Hematopoietic multipotent progenitor cell treated with erythropoietin and hydrocortisone succinate and interleukin-3 and kit ligand, for 4 days (in vitro differentiated cells): ENCODE measurements at places on chromosomes 2 and 18.

GRCh38 chr18:8052237-8052701 is 485.2 kb downstream of the PTPRM start:
- DNase-seq: peak; percentile 38

- DNase-seq: no peak
Measured at GRCh38 chr2:152301131-152301530, 33.8 kb upstream of the FMNL2 start.

DNA sequence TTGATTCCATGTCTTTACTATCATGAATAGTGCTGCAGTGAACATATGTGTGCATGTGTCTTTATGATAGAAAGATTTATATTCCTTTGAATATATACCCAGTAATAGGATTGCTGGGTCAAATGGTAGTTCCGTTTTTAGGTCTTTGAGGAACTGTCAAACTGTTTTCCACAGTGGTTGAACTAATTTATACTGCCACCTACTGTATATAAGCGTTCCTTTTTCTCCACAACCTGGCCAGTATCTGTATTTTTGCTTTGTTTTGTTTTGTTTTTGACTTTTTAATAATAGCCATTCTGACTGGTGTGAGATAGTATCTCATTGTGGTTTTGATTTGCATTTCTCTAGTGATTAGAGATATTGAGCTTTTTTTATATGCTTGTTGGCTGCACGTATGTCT is 641.6 kb downstream of the SUCLG1 start:
- DNase-seq: peak; percentile 60

DNA sequence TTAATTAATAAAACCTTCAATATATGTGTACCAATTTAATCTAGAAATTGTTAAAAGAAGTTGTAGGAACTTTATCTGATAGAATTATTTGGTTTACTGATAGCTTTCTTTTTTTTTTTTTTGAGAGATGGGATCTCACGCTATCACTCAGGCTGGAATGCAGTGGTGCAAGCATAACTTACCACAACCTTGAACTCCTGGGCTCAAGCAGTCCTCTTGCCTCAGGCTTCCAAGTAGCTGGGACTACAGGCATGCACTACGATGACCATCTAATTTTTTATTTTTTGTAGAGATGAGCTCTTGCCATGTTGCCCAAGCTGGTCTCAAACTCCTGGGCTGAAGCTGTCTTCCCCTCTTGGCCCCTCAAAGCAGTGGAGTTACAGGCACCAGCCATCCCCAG is 66.8 kb downstream of the CCDC138 start:
- no peak for DNase-seq

DNA sequence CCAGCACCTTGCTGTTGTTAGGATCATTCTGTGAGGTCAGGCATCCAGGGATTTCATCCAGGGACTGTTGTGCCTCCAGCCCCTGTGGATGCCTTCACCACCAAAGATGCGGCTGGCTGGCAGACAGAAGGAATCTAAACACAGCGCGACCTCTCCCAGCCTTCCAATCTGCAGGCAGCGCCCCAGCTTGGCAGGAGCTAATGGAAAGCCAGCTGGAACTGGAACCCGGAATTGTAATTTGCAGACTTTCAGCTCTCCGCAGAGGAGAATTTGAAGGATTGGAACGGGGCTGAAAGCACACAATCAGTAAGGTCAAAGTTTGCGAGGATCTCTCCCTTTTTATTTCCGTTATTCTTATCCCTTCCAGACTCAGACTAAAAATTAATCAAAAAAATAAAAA is 127.8 kb downstream of the TRIB2 start:
- no peak for DNase-seq

GRCh38 chr2:177282181-177282641 is 17.7 kb upstream of the NFE2L2 start:
- peak; percentile 77 for DNase-seq

- peak; percentile 44 for DNase-seq
Measured at GRCh38 chr2:41879235-41879916, 168.4 kb upstream of the PKDCC start.

GRCh38 chr2:205387350-205388055 is 294.8 kb upstream of the NRP2 start:
- DNase-seq: no peak

DNA sequence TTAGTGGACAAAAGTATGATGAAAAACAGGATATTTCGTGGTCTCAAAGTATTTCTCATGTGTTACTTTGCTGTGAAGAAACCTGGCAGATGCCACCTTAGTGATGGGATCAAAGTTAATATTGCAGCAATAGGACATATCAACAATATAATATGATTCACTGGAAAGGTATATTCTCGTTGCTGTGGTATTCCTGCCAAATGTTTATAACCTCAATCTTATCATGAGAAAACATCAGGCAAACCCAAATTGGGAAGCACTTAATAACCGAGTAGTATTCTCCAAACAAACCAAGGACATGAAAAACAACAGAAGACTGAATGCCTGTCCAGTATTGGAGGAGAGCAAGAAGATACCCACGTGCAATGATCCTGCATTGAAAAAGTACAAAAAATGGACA is 302.6 kb upstream of the MC4R start:
- no peak for DNase-seq

GRCh38 chr2:39492716-39493115 is 55.6 kb upstream of the MAP4K3 start:
- no peak for DNase-seq
